ENCODE measurements at places on chromosomes 11 and 22.

- DNase-seq: no peak
Measured at GRCh38 chr11:65903068-65903481, 2.9 kb upstream of the FOSL1 start.

- DNase-seq: no peak
Measured at GRCh38 chr11:24738972-24739371, 242.1 kb downstream of the LUZP2 start.

- DNase-seq: no peak
Measured at GRCh38 chr11:9072626-9073176, 18.7 kb downstream of the SCUBE2 start.

GRCh38 chr11:35288817-35289541, 130.4 kb downstream of the SLC1A2 start:
- no peak for DNase-seq

DNA sequence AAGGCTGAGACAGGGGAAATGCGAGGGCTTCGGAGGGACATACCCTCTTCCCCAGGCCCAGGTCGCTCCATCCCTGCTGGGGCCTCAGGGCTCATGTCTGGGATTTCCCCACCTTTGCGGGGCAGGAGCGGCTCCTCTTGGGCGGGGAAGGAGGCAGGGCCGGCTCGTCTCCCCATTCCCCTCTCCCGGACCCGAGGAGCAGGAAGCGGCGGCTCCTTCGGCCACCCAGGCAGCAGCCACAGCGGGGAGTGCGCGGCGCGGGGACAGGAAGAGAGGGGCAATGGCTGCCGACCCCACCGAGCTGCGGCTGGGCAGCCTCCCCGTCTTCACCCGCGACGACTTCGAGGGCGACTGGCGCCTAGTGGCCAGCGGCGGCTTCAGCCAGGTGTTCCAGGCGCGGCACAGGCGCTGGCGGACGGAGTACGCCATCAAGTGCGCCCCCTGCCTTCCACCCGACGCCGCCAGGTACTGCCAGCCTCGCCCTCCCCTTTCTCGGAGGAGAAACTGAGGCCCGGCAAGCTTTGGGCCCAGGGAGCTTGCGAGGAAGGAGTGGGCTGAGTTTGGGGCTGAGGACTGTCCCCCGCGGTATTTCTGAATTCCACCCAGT, at the start of gene ANKK1:
Gene ANKK1, plus strand, starts transcription at position 175 of the 607 bp plus-strand sequence. Its CDS starts 106 bp downstream, at position 281.
- DNase-seq: no peak

DNA sequence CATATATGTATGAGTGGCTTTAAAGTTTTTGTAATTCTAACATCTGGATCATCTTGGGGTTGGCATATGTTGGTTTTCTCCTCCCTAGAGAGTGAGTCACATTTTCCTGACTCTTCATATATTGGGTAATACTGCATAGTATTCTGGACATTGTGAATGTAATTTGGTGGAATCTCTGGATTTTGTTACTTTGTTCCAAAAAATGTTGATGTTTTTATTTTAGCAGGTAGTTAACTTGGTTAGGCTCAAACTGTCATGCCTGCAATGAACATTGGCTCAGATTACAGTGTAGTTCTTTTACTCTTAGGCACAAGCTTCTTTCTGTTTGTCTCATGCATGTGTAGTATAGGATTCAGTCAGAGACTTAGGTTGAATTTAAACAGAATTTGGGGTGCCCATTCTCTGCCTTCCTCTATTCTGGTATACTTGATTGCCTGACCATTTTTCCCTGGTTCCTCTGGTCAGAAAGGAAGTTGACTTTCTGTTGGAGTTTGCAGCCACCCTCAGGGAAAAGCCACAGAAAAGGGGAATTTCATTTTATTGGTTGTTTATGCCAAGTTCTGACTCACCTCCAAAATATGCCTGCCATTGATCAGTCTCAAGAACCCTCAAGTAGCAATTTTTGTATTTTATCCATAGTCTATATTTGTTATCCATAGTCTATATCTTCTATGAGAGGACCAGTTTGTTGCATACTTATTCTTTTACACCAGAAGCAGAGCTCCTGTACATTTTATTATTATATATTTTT, 151.7 kb downstream of the UVRAG start:
- DNase-seq: no peak

GRCh38 chr11:114440971-114441763, 1.9 kb downstream of the REXO2 start:
- no peak for DNase-seq

DNA sequence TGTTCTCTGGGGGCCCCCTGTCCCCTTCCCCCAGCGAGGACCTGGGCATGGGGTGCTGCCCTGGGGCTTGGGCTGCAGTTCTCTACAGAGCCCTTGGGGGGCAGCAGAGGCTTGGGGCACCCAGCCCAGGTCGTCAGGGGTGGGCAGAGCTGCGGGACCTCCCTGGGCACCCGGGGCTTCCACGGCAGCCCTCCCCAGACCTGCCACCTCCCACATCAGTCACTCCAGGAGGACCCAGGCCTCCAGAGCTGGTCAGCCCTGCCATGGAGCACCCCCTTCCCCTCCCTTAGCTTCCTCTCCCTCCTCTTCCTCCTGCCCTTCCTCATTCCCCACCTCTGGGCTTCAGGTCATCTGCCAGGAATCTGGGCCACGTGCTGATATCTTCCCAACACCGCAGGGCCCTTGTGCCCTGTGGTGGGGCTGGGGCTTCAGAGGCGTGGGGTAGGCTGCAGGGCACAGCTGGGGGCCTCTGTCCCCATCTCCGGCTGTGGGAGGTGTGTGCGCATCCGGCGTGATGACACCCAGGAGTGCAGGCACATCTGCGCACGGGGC, 5.8 kb downstream of the TSPAN4 start:
- DNase-seq: peak; percentile 92

GRCh38 chr11:13065200-13065787, 56.2 kb downstream of the RASSF10 start:
- no peak for DNase-seq

GRCh38 chr22:36925388-36926290, 12.2 kb downstream of the CSF2RB start:
- no peak for DNase-seq

DNA sequence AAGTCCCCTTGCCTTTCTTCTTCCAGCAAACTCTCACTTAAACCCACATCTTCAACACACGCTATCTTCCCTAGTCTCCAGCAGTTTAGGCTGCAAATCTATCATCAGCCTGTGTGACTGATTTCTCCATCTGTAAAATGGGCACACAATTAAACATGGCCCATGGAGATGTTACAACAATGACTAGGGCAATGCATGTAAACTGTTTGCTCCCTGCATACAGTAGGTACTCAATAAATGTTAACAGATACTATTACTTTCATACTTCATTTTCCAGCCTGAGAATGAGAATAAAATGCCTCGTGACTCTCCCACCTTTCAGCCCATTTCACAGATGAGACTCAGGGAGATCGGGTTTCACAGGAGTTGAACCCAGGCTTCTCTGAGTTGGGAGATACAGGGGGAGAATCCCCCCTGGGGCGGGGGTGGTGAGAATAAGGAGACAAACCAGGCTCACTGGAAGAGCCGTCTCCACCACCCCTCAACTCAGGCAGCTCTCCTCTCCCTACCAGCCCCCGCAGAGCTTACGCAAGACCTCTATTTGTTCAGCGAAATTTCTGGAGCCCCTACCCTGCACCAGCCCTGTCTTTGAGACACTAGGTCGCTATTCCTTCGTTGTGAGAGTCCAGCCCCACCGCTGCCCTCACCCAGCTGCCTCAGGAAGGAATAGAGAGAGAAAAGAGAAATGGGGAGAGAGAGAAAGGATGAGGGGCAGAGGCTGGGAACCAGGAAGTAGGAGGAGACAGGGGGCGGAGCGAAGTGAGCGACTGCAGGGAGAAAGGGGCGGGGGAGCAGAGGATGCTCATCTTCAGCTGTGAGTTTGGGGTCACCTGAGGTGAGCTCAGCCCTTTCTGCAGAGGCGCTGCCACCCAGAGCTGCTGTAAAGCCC, 42.1 kb upstream of the KLHL35 start:
- peak; percentile 91 for DNase-seq

- no peak for DNase-seq
Measured at GRCh38 chr11:75719340-75720239, 2.0 kb downstream of the MOGAT2 start.

- peak; percentile 55 for DNase-seq
Measured at GRCh38 chr11:121467471-121467870, 14.7 kb upstream of the SORL1-AS1 start.

- DNase-seq: no peak
Measured at GRCh38 chr11:90593099-90593498, 370.2 kb upstream of the CHORDC1 start.

GRCh38 chr11:73614591-73614990, 16.7 kb upstream of the FAM168A start:
- DNase-seq: no peak

DNA sequence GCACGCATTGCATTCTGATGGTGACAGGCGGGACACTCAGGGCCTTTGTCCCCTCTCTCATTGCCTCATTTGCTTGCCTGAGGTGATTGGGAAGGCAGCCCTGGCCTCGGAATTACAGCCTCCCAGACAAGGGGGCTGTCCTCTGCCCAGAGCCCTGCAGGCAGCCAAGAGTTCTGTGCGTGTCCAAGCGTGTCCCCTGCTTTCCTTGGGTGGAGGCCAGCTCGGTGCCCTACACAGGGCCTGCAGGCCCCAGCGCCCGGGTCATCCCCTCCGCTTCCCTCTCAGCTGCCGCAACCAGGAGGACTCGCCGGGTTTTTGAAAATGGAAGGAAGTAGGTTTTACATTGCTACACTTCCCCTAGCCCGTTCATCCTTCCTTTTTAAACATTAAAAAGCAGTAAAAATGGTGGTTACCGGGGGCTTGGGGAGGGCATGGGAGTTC, 1.9 kb downstream of the GRAMD4 start:
- no peak for DNase-seq

- DNase-seq: no peak
Measured at GRCh38 chr11:105081412-105082150, 36.4 kb upstream of the CARD16 start.

DNA sequence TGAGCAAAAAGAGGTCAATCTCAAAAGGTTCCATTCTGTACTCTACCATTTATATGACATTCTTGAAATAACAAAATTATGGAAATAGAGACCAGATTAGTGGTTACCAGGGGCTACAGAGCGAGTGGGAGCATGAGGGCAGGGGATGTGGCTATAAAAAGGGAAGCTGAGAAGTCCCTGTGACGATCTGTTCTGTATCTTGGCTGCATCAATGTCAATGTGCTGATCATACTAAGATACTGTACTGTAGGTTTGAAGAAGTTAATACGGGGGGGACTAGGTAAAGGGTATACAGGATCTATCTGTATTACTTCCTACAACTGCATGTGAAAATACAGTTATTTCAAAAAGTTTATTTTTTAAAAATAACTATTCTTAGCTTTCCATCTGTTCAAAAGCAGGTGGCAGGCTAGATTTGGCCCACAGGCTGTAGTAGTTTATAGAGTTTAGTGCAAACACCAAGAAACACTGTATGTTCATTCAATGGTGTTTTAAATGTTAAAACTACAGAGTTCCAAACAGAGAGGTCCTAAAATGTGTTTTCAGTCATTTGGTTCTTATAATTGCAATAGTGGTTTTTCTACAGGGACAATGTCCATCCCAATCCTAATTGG, 78.2 kb downstream of the SMCO4 start:
- no peak for DNase-seq

- DNase-seq: no peak
Measured at GRCh38 chr22:25131198-25131887, 68.3 kb upstream of the CRYBB3 start.

DNA sequence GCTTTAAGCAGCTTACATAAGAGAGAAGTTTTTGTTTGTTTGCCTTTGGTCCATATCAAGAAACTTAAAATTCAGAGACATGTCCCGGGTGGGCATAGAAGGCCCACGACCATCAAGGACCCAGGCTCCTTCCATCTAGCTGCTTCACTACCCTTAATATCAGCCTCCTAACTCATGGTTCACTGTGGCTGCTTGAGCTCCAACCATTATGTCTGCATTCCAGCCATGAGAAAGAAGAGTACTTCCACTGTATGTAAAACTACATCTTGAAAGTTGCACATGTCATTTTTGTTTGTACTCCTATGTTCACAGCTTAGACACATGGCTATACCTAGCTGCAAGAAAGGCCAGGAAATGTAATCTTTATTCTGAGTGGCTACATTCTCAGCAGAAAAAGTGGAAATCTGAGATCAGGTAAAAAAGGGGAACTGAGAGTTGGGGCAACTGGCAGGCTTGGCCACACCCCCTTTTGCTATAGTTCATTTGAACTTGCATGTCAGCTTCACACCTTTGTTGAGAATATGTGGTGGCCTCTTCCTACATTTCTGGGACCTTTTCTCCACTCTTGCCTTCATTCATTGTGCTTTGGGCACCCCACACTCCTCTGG, 81.3 kb upstream of the TP53I11 start:
- DNase-seq: no peak

GRCh38 chr11:119481667-119482400, 58.9 kb upstream of the THY1 start:
- no peak for DNase-seq

DNA sequence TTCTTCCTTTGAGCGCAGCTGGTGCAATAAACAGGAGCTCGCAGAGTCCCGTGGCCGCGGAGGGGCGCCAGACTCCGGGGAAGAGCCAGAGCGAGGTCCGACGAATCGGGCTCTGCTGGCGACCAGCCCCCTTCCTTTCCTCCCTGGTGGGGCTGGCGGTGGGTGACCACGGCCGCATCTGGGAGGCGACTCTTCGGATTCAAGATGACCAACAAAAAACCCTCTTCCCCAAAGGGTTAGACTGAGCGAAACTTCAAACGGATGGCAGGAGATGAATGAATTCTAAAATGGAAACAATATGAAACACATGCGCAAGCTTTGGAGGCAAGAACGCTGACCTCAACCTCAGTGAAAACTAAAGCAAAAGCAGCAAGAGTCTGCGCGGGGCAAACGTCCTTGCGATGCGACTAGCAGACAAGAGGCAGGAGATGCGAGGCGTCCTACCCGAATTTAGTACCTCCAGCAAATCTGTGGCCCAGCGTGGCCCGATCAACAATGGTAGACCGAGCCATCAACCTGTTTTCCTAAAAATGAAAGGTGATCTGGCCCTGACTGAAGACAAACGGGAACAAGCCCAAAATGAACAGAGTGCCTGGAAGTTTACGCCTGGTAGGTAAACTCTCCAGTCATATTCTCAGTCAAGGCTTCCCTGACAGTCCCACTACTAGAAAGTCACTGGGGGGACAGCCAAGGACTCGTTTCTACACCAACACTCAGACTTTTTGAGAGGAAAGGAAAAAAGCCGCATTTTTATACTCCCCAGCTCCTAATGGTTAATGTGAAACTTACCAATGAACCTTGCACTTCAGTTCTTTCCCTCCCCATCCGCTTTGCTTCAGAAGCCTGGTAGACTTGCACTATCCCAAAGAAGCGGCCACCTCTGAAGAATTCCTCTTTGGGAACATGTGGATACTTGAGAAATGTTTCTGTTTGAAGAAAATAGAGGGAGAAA, 11.6 kb downstream of the MMP3 start:
- DNase-seq: peak; percentile 60

GRCh38 chr22:38026130-38027111, 30.8 kb upstream of the PICK1 start:
- no peak for DNase-seq

- DNase-seq: no peak
Measured at GRCh38 chr22:38966380-38966702, 8.9 kb downstream of the APOBEC3A start.

GRCh38 chr11:84468235-84468634, 1158.9 kb downstream of the DLG2 start:
- DNase-seq: no peak

All from activated CD4-positive, alpha-beta T cell treated with anti-CD3 and anti-CD28 coated beads, Interleukin-2, amount 10 ng/mL, durations not matched to agents 24 days and 14 days (primary cell).